ENCODE measurements at places on chromosomes 4 and X.

- H3K4me1 ChIP-seq, result no peaks in the 10 kb centered on the region
- DNase-seq, result no peak
- no peaks in the 10 kb centered on the region for H3K36me3 ChIP-seq
- H3K27me3 ChIP-seq, result no peaks in the 10 kb centered on the region
- H3K27ac ChIP-seq, result no peak overlapping the region
- H3K4me3 ChIP-seq, result no peak overlapping the region
Measured at GRCh38 chr4:6021831-6022606, 3.8 kb upstream of the C4orf50 start.

- no peaks in the 10 kb centered on the region for H3K27me3 ChIP-seq
- no peak for DNase-seq
- no peaks in the 10 kb centered on the region for H3K36me3 ChIP-seq
- no peaks in the 10 kb centered on the region for H3K4me1 ChIP-seq
Measured at GRCh38 chr4:110793381-110793801, 170.5 kb upstream of the PITX2 start.

- no peak overlapping the region for H3K27ac ChIP-seq
- H3K27me3 ChIP-seq, result no peaks in the 10 kb centered on the region
- DNase-seq, result no peak
- no peaks in the 10 kb centered on the region for H3K36me3 ChIP-seq
- no peak overlapping the region for H3K4me3 ChIP-seq
Measured at GRCh38 chr4:111330786-111331185, 707.9 kb upstream of the PITX2 start.

DNA sequence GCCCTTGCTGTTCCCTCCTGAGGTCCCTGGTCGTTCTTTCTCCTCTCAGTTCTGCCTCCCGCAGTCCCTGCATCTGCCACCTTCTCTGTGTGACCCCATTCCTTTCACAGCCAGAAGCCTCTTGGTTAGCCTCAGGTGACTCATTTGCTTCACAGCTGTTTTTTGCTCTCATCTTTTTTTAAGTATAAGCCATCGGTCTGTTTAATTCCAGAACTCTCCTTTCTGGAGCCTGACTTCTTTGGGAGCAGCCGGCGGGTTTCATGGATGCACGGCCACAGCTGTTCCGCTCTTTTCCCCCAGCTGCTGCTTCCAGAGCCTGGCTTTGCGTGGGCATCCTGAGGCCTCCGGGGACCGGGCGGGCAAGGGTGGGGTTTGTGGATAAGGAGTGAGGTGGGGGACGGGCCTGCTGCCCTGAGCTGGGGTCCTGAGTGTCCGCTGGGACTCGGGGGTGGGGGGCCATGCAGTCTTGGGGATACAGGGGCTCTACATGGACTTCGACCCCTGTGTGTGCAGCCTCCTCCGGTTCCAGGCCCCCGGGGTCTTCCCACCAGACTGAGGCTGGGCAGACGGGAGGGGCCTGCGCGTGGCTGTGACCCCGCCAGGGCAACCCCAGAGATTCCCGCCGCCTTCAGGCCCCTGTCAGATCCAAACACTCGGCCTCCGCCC, 46.7 kb downstream of the PCGF3 start:
- no peak overlapping the region for H3K27ac ChIP-seq
- no peaks in the 10 kb centered on the region for H3K27me3 ChIP-seq
- H3K4me3 ChIP-seq, result no peak overlapping the region

- DNase-seq, result no peak
- no peak overlapping the region for H3K4me3 ChIP-seq
- peaks cover 6% of the 10 kb centered on the region for H3K4me1 ChIP-seq
Measured at GRCh38 chr4:5203309-5203992, 152.2 kb downstream of the STK32B start.

GRCh38 chrX:153874085-153874365, 11.9 kb downstream of the L1CAM start:
- no peaks in the 10 kb centered on the region for H3K4me1 ChIP-seq
- no peak overlapping the region for H3K4me3 ChIP-seq
- no peak overlapping the region for H3K27ac ChIP-seq

DNA sequence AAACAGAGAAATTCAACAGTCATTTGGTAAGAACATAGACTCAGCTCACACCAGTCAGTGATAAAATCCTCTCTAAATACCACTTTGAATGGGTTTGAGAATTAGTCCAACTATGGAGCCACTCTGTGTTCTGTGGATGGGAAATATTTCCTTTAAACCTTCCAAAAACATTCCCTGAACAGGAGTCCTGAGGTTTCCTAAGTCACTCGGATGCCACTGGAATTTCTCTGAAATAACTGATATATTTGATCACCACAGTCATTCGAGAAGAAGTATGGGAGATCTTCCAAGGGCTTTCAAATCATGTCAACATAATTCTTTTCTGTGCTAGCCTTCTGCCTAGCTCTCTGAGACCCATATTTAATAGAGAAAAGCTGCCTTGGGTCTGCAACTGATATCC, 958.6 kb downstream of the STIM2 start:
- H3K4me1 ChIP-seq, result no peaks in the 10 kb centered on the region
- no peak for DNase-seq
- no peaks in the 10 kb centered on the region for H3K36me3 ChIP-seq
- no peak overlapping the region for H3K4me3 ChIP-seq
- H3K27ac ChIP-seq, result no peak overlapping the region
- H3K27me3 ChIP-seq, result no peaks in the 10 kb centered on the region

DNA sequence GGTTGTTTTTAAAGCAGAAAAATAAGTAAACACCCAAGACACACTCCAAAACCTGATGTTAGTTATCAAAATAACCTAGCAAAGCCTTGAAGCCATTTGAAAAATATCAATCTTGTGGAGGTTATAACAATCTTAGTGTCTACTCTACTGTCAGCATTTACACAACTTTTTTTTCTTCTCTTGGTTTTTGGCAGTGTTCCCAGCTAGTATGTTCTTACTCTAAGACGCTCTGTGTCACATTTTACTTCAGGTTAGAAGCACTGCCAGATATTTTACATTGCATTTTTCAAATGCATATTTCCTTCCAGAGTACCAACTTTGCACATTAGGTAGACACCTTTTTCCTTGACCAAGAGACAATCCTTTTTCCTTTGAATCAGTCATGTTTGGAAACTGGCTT, 114.0 kb upstream of the INPP4B start:
- DNase-seq, result no peak
- no peak overlapping the region for H3K27ac ChIP-seq
- H3K4me1 ChIP-seq, result peaks cover 14% of the 10 kb centered on the region
- no peaks in the 10 kb centered on the region for H3K27me3 ChIP-seq

DNA sequence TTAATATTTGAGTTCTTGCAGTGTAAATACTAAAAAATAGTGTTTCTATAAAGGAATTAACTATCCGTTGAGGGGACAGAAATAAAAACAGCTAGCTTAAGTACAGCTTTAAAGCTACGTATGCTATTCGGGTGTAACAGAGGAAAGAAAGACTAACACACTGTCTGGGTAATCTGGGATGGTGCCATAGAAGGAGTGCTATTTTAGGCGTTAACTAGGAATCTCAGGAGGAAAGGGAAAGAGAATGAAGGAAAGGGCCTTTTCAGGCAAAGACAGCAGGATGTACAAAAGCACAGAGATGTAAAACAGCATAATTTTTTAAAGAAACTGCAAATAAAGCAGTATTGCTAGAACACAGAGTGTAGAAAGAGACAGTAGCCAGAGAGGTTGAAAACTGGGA, 161.8 kb downstream of the RAP1GDS1 start:
- no peak overlapping the region for H3K27ac ChIP-seq
- no peaks in the 10 kb centered on the region for H3K4me1 ChIP-seq
- no peak for DNase-seq
- no peaks in the 10 kb centered on the region for H3K27me3 ChIP-seq

- H3K4me1 ChIP-seq, result no peaks in the 10 kb centered on the region
- H3K4me3 ChIP-seq, result no peak overlapping the region
- no peaks in the 10 kb centered on the region for H3K36me3 ChIP-seq
- no peak overlapping the region for H3K27ac ChIP-seq
- no peaks in the 10 kb centered on the region for H3K27me3 ChIP-seq
- DNase-seq, result no peak
Measured at GRCh38 chr4:188452097-188452496, 312.9 kb downstream of the TRIML1 start.

- no peaks in the 10 kb centered on the region for H3K36me3 ChIP-seq
- H3K27ac ChIP-seq, result no peak overlapping the region
- no peak for DNase-seq
- H3K4me1 ChIP-seq, result no peaks in the 10 kb centered on the region
- H3K27me3 ChIP-seq, result no peaks in the 10 kb centered on the region
Measured at GRCh38 chrX:7435822-7436221, 287.9 kb upstream of the PUDP start.

DNA sequence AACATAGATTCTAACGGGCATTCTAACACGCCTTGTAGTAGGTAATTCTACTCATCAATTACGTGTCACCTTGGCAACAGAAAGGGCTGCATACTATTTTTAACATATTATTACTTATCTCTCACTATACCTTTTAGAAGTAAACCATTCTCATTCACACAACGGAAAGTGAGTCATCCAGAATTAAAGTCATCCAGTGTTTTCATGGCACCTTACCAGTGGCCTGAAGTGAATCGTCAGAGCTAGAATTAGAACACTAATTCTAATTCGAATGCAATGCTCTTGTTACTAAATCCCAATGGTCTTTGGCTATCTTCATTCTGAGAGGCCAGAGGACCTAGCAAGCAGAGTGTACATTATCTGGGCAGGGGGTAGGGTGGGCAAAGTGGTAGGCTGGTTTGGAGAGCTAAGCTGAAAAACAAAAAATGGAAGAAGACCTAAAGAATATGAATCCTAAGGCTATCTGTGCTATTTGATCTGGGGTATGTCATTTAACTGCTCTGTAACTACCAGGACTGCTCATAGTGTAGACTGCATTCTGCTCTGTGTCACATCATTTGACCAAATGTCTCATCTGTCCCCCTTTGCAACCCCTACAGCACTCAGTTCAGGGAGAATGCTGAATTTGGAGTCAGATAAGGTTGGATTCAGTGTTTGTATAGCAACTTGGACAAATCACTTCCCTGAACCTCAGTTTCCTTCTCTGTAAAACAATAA, 96.5 kb downstream of the HDAC8 start:
- H3K4me1 ChIP-seq, result no peaks in the 10 kb centered on the region
- no peak for DNase-seq
- no peaks in the 10 kb centered on the region for H3K36me3 ChIP-seq
- no peak overlapping the region for H3K4me3 ChIP-seq
- no peaks in the 10 kb centered on the region for H3K27me3 ChIP-seq
- no peak overlapping the region for H3K27ac ChIP-seq

DNA sequence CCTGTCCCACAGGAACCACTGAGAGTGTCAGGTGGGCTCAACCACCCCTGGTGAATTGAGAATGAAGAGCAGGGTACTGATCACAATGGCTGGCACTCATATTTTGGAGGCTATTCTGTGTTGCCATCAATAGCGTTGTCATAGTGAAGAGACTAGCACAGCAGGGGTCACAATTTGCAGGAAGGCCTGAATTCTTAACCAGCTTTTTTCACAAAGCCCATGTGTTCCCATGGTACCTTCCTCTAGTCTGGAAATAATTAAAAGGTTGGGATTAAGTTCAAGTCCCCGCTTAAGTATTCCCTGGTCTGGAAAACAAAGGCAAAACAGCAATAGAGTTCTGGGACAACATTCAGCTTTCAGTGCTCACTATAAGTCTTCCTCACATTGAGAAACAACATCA, 1051.7 kb downstream of the C4orf33 start:
- no peak for DNase-seq
- H3K4me3 ChIP-seq, result no peak overlapping the region
- no peaks in the 10 kb centered on the region for H3K36me3 ChIP-seq
- no peak overlapping the region for H3K27ac ChIP-seq
- H3K27me3 ChIP-seq, result no peaks in the 10 kb centered on the region
- no peaks in the 10 kb centered on the region for H3K4me1 ChIP-seq

GRCh38 chr4:94698187-94698586, 59.6 kb upstream of the BMPR1B start:
- H3K36me3 ChIP-seq, result no peaks in the 10 kb centered on the region
- H3K27ac ChIP-seq, result no peak overlapping the region
- no peaks in the 10 kb centered on the region for H3K4me1 ChIP-seq
- no peak for DNase-seq
- no peak overlapping the region for H3K4me3 ChIP-seq

DNA sequence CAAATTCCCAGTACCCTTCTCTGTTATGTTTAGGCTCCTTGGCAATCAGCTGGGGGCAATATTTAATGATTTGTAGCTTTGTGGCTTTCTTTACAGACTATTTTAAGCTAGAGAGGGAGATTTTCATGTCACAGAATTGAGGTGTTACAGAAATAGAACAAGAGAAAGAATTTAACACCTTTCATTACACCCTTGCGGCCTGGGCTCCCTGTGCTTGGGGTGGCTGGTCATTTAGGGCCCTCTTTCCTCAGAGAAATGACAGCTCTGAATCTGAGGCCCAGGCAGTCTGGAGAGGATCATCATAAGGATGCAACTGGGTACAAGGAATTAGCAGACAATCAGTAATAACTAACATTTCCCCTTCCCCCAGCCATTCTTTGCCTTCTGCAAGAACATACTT, 104.5 kb upstream of the INTU start:
- no peak overlapping the region for H3K4me3 ChIP-seq
- no peaks in the 10 kb centered on the region for H3K27me3 ChIP-seq
- H3K27ac ChIP-seq, result no peak overlapping the region
- no peaks in the 10 kb centered on the region for H3K36me3 ChIP-seq
- no peak for DNase-seq

DNA sequence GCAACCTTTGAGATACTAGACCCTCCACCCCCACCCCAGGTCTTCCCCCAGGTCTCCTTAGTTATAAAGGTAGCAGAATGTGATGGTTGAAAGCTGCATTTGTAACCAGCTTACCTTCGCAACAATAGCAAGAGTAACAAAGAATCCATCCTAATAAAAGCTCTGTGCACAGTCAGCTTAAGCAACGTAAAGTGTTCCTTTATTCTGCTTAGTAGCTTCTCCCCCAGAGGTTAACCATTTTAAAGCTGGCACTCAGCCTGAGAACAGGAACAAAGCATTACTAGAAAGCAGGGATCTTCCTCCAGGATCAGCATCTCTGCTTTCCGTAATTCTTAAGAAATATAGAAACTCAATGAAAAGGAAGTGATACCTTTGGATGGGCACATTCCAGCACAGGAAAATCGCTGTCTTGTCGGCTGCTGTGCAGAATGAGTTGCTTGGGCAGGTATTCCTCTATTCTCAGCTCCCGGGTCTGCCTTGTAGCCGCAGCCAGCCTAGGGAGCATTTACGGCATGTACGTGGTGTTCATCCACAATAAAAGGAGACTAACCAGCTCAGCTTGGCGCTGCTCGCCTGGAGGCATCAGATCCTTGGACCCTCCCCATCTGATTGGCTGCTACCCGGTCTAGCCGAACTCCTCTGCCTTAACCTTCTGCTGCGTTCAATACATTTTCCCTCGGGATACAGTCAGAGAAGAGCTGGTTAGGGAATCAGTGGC, 113.0 kb upstream of the TLR3 start:
- H3K27me3 ChIP-seq, result no peaks in the 10 kb centered on the region
- H3K36me3 ChIP-seq, result no peaks in the 10 kb centered on the region
- H3K4me1 ChIP-seq, result peaks cover 7% of the 10 kb centered on the region
- H3K27ac ChIP-seq, result no peak overlapping the region
- H3K4me3 ChIP-seq, result peak overlapping the region; percentile 19

DNA sequence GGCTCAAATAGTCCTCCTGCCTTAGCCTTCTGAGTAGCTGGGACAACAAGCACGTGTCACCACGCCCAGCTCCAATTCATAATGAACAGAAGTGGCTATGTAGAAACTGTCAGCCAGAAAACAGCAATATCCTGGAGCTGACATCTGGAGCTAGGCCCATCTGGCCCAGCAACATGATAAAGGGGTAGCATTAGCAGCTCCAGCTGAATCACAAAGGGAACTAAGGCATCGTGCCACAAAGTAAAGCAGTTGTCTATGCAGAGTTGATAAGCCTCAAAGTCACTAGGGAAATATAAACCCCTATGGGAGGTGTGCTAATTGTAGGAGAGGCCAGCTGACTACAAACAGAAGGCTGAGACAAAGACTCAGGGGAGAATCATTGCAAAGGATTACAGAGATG, 270.5 kb upstream of the GPC4 start:
- DNase-seq, result no peak
- no peaks in the 10 kb centered on the region for H3K4me1 ChIP-seq
- H3K4me3 ChIP-seq, result no peak overlapping the region

All from vagina (tissue), 2 donors.